ENCODE measurements at places on chromosomes 5 and 9.

DNA sequence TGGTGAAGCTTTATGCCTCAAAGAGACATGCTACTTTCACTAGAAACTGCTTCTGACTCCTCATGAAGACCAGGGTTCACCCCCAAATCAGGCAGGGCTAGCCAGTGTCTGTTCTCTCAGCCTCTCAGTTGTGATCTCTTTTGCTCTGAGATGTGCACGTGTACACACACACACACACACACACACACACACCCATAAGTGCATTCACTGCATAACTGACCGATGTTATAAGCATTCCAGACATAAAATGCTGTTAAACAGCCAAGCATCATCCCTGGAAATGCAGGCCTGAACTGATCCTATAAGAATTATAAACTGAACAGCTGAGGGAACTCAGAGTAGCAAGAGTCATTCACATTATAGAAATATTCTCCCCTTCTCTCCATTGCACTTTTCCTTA, 85.0 kb downstream of the FSTL4 start:
- DNase-seq: no peak

DNA sequence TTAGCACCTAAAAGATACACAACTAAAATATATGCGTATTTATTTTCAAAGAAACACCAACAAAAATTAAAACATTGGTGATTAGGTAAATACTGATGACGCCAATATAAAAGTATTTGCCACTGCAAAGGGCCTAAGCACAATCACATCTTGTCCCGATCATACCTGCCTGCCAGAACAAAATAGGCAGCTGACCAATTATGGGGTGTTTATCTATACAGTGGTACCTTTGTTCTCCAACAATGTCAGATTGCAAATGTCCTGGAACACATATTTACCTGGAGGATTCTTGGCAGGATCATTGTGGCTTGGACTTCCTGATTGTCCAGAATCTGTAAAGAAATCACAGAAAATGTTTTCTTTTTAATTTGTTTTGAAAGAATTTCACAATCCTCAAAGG, 134.5 kb downstream of the NFIB start:
- no peak for DNase-seq

DNA sequence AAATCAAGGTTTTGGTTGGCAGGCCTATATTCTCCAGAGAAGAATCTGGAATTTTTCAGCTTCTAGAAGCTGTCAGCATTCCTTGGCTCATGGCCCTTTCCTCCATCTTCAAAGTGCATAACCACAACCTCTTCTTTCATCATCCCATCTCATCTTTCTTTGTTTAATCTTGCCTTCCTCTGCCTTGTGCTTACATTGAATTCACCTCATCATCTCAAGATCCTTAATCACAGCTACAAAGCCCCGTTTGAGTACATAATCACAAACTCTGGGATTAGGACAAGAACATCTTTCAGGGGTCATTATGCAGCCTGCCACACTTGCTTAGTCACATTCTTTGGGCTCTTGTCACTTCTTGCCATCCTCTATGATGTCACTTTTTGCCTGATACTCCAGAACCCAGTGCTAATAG, 130.3 kb downstream of the FOXD1 start:
- no peak for DNase-seq

GRCh38 chr5:107982703-107983425, 312.1 kb upstream of the EFNA5 start:
- no peak for DNase-seq

- DNase-seq: no peak
These were observed 20.5 kb downstream of the GFI1B start for GRCh38 chr9:132998831-132999635.

- no peak for DNase-seq
These were observed 278.5 kb downstream of the CCDC171 start for GRCh38 chr9:15831384-15831783.

DNA sequence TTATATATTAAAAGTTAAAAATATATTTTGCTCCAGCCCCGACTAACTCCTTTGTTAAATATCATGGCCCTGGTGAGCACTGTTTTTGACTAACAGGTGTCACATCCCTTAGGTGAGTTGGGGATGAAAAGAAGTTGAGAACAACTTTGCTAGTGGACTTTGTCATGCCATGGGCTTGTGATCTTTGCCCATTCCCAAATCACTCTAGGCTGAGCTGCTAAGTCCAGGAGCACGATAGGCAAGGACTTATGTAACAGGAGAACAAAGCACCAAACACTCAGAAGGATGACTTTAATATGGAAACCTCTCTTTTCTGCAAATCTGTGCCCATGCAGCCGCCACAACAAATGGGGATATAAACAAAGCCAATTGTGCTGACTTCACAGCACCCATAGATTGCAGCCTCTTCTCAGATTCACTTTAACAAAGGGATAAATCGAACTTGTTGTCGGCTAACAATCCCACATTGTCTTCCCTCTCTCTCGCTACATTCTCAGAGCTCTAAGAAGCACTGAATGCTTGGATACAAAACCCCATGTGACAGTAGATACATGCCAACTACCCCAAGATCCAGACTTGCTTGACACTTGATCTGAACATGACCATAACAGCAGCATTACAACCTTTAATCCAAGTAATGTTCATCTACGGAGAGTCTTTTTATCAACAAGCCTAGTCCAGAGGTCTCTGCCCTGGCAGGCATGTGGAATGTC, 86.8 kb upstream of the CD180 start:
- DNase-seq: no peak

DNA sequence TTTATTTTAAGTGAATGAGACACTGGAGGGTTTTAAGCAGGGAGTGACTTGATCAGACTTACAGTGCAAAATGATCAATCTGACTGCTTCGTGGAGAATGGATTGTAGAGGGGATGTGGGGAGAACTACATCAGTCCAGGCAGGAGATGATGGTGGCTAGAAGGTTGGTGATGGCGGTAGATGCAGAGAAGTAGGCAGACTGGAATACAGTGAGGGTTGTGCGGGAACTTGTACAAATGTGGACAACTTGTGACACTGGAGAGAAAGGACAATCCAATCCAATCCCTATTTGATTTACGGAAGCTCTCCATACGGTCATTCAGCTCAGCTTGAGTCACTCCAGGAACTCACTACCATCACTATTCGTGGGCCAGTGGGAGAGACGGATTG, 593 bp downstream of the TIGD6 start:
- DNase-seq: no peak

- no peak for DNase-seq
These were observed 135.0 kb downstream of the PDE4D start for GRCh38 chr5:59758566-59758965.

- DNase-seq: no peak
These were observed 72.3 kb downstream of the GNA14 start for GRCh38 chr9:77575785-77576184.

- no peak for DNase-seq
These were observed 65.0 kb downstream of the SLC1A1 start for GRCh38 chr9:4555236-4555635.

GRCh38 chr5:134464988-134465815, 53.5 kb upstream of the CDKN2AIPNL start:
- peak; percentile 70 for DNase-seq

- no peak for DNase-seq
These were observed 63.1 kb upstream of the FAM174A start for GRCh38 chr5:100472091-100472490.

GRCh38 chr9:90822866-90823265, 21.2 kb downstream of the SYK start:
- no peak for DNase-seq

DNA sequence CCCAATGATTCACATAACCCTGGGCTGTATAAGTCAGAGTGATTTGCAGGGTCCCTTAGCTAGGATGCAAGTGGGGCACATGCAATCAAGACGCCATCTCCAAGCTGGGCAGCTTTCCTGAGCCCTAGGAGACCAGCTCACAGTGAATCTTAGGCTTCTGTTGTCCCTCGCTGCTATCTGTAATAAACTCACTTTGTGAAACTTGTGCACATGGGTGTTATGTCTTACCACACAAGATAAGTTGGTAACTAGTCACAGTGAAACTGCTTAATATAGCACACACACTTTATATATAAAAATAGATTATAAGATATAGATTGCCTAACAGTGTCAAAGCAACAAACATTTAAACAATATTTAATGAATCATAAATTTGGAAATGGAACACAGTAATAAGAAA, 658.5 kb downstream of the SLCO4C1 start:
- DNase-seq: no peak

DNA sequence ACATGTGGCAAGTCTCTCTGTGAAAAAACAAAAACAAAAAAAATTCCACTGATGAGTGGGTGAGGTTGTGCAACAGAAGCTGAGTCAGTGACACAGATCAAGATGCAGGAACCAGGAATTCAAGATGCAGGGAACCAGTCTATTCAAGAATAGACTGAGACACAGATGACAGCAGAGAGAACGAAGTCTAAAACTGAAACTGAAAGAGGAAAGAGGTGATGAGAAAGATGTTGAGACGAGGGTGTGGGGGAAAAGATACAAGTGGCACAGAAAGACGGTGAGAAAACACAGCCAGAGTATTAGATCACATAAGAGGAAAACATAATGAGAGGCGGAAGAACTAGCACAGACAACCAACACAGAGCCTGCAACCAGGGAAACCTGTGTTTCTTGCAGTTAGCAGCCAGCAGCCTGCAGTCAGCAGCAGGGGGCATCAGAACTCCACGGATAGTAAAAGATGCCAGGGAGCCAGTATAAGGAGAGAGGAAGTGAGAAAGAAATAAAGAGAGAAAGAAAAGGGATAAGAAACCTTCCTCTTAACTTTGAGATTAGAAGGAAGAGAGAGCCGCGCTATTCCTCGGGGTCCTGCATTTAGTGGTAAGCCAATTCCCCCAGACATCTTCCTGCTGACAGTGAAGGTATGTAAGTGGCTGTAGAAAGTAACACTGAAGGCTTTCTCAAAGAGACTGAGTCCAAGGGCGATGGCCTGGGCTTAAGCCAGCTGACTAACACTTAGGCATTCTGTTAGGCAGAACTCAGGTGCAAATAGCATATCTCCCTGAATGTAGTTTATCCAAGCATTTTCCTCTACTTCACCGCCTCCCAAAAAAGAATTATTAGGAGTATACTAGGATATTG, 79.0 kb downstream of the TLR4 start:
- peak; percentile 80 for DNase-seq

DNA sequence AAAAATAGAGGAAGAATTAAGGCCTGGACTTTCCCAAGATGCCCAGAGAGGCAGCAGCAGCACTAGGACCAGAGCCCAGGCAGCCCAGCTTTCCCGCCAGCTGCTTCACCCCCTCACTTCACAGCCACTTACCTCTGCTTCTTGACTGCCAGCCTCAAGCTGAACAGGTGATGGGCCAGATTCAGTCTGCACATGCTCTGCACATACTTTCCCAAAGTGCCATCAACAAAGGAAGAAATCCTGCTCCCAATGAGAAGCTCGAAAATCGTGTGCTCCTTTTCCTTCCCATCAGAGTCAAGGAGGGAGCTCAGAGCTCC, 4.1 kb upstream of the SLC25A48 start:
- no peak for DNase-seq

DNA sequence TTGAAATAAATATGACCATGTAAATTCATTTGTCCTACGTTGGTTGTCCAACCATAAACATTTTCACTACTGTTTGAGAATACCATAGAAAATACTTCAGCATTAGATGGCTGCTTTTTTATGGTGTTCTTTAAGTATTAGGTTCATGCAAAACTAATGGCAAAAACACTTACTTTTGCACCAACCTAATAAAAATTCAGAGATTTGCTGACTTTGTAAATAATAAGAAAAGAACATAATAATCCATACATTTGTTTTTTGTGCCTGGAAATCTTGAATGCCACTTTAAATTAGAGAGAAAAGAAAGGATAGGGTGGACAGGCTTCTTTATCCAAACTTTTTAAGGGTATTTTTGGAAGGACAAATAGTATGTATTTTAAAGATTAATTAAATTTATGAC, 719.7 kb upstream of the TYRP1 start:
- DNase-seq: no peak

GRCh38 chr9:113129884-113130283, 20.9 kb upstream of the SLC31A2 start:
- no peak for DNase-seq

- no peak for DNase-seq
These were observed 21.7 kb downstream of the RMI1 start for GRCh38 chr9:84002344-84002743.

GRCh38 chr9:27703216-27703980, 130.1 kb upstream of the C9orf72 start:
- no peak for DNase-seq

DNA sequence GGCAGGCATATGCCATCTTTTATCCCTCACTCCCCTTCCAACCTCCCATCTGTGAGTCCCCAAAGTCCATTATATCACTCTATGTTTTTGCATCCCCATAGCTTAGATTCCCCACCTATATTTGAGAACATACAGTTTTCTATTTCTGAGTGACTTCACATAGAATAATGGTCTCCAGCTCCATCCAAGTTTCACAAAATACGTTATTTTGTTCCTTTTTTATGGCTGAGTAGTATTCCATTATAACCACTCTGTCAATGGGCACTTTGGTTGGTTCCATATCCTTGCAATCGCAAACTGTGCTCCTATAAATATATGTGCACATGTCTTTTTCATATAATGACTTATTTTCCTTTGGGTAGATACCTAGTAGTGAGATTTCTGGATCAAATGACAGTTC, 178.6 kb downstream of the GAS1 start:
- no peak for DNase-seq

GRCh38 chr9:132507670-132508469, 74.5 kb upstream of the BARHL1 start:
- no peak for DNase-seq

GRCh38 chr9:130432362-130432761, 12.4 kb upstream of the ASS1 start:
- no peak for DNase-seq

DNA sequence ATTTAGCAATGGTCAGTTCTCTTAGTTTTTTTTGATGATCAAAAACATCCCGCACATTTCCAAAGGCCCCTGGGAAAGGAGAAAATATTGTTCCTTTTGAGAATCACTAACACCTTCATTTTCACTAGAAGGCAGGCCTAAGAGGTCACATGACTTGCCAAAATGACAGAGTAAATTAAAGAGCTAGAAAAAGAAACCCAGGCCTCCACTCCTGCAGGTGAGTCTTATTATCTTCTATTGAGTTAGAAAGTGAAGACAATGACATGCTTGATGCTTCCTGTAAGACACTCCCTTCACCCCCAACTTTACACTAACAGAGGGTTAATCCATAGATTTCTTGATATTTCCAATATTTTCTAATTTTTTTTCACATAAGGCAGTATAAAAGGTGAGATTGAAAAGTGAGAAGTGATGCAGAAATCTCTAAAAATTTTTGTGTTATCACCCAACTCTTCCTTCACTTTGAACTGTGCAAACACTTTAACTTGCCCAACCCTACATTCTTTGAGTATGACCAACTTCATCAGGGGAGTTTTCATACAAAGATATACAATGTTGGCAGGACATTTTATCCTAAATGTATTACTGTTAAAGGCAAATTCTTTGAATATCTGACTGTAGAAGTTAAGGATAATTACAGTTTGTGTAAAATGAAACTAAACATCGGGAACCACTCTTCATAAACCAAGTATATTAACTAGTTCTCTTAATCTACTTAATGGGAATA, 57.1 kb downstream of the SUB1 start:
- no peak for DNase-seq

GRCh38 chr5:126143622-126144021, 279.6 kb upstream of the GRAMD2B start:
- no peak for DNase-seq

- no peak for DNase-seq
These were observed 52.3 kb upstream of the ADAMTS2 start for GRCh38 chr5:179397516-179397915.

All from suprapubic skin (tissue), 4 donors.